Spleen (tissue), 13 donors: ENCODE measurements at places on chromosomes 7 and 10. TPM values are rescaled to one million over a fixed set of nuclear protein-coding genes. Genes with fewer than 3 reads are reported as not detected.

GRCh38 chr10:12720217-12720981 is 281.1 kb downstream of the CCDC3 start:
- H3K27ac ChIP-seq: no peak overlapping the region
- no peak for DNase-seq
- no peaks in the 10 kb centered on the region for H3K4me1 ChIP-seq

DNA sequence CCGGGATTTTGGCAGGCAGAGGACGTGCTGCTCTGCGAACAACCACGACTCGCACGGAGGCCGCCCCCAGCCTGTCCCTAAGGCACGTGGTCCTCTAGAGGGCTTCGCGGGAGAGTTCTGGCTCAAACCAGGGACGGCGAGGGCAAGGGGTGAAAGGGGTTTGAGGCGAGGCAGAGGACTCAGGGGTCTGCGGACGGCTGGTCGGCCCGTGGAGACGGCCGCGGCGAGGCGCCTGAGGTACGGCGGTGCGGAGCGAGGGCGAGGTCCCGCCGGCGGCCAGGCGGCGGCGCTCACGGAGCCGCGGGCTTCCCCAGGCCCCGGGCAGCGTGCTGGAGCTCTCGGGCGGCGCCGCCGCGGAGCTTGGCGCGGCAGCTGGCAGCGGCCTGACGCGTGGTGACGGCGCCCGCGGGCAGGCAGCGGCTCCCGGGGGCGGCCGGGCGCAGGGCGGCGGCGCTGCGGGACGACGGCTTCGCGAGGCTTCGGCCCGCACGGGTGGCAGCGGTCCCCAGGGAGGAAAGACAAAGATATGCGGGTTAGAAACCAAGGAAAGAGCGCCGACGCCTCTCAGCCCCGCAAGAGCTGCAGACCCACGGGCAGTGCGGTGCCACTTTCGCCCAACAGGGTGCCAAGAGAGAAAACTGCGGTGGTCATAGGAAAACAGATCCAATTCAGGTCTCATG is 44.8 kb downstream of the ZNF800 start:
- H3K27me3 ChIP-seq: no peaks in the 10 kb centered on the region
- H3K4me1 ChIP-seq: peaks cover 12% of the 10 kb centered on the region
- H3K36me3 ChIP-seq: no peaks in the 10 kb centered on the region
- no peak overlapping the region for H3K4me3 ChIP-seq
- DNase-seq: peak; percentile 94
- no peak overlapping the region for H3K27ac ChIP-seq

DNA sequence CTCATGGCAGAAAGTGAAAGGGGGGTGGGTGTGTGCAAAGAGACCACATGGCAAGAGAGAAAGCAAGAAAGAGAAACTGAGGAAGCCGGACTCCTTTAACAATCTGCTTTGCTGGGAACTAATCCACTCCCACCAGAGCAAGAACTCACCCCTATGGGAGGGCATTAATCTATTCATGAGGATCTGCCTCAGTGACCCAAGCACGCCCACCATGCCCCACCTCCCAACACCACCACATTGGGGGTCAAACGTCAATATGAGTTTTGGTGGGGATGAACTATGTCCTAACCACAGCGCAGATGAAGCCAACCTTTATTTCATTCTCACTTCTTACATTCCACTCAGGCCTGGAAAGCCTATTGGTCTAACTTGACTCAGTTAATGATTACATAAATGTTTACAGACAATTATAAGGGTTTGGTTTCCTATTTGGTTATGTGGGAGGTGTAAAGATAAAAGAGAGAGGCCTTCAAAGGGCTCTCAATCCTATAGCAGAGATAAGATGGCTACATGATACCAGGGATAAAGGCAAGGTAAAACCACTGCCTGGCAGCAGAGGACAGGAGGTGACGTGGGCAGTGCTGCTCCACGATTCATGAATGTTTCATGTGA is 601.8 kb downstream of the PARD3 start:
- H3K36me3 ChIP-seq: no peaks in the 10 kb centered on the region
- DNase-seq: no peak
- no peak overlapping the region for H3K4me3 ChIP-seq

DNA sequence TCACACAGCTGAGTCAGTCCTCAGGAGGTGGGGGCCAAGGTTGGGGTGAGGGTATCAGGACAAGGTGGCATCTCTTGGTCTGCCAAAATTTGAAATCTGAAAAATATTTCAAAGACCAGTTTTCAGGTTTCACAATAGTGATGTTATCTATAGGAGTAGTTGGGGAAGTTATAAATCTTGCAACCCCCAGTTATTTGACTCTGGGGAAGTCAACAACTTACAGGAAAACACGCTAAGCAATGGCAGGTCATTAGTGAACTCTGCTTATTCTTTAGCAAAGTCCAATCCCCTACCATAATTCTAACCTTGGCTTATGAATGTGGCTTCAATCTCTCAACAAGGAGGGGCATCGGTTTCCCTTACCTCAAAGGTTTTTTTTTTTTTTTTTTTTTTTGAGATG is 94.9 kb downstream of the MARCHF5 start:
- H3K4me1 ChIP-seq: no peaks in the 10 kb centered on the region
- H3K27ac ChIP-seq: no peak overlapping the region
- no peak for DNase-seq
- H3K36me3 ChIP-seq: no peaks in the 10 kb centered on the region
- no peak overlapping the region for H3K4me3 ChIP-seq
- H3K27me3 ChIP-seq: no peaks in the 10 kb centered on the region

DNA sequence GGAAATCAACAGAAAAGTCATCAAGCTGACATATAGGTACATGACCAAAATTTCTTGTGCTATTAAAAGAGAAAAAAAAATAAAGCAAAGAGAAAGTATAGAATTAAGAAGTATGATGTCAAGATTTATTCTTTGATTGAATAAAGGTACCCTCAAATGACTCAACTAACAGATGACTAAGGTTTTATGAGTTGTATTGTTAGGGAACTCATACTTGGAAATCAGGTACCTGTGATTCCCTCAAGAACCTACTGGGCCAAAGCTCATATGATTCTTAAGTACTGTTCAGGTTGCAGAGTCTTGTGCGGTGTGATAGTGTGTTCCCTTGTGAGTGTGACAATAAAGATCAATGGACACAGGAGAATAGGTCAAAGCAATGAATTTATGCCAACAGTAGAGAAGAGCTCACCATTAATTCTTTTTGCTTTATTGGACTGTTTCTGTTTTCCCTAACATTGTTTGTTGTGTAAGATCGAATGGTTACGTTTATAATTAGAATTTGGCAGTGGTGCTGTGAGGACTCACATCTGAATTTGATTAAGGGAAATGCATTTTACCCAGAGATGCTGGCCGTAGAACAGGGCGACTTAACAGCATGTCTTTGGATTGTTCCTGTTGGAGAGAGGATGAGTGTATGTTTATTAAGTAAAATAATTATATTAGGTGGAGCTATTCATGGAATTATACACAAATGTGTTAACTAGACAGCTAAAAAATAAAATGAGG is 293.2 kb upstream of the SEMA3D start:
- no peak overlapping the region for H3K4me3 ChIP-seq
- no peak overlapping the region for H3K27ac ChIP-seq
- H3K36me3 ChIP-seq: no peaks in the 10 kb centered on the region
- H3K4me1 ChIP-seq: no peaks in the 10 kb centered on the region
- H3K27me3 ChIP-seq: no peaks in the 10 kb centered on the region

GRCh38 chr10:43125881-43126731 is 12.1 kb upstream of the CSGALNACT2 start:
- no peaks in the 10 kb centered on the region for H3K36me3 ChIP-seq
- no peak overlapping the region for H3K27ac ChIP-seq
- no peaks in the 10 kb centered on the region for H3K27me3 ChIP-seq
- H3K4me3 ChIP-seq: no peak overlapping the region

ENTPD1 gene
- total RNA-seq: 52.6 TPM

GRCh38 chr10:76126607-76127527 is 695.4 kb downstream of the LRMDA start:
- H3K36me3 ChIP-seq: no peaks in the 10 kb centered on the region
- H3K27ac ChIP-seq: no peak overlapping the region
- H3K27me3 ChIP-seq: no peaks in the 10 kb centered on the region
- no peak for DNase-seq
- H3K4me1 ChIP-seq: no peaks in the 10 kb centered on the region

PTPRZ1 gene
- 2.1 TPM for total RNA-seq

DNA sequence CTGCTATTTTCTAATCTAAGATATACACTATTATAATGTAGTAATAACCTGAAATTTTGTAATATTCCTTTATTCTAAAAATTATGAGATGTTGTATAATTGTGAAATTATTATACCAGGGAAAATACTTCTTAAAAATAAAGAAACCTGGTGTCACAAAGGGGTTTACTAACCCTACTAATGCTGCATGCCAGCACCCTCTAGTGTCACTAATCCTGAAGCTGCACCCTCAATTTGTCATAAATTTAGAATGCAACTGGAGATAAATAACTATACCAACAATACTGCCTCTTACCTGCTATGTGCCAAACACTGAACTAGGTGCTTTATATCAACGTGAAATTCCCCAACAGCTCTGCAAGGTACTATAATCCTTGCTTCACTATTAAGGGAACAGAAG is 30.8 kb downstream of the TM9SF3 start:
- no peaks in the 10 kb centered on the region for H3K4me1 ChIP-seq
- DNase-seq: no peak
- no peak overlapping the region for H3K27ac ChIP-seq
- H3K4me3 ChIP-seq: no peak overlapping the region

GRCh38 chr7:45349090-45349489 is 191.5 kb downstream of the RAMP3 start:
- no peaks in the 10 kb centered on the region for H3K27me3 ChIP-seq
- no peaks in the 10 kb centered on the region for H3K36me3 ChIP-seq
- H3K27ac ChIP-seq: no peak overlapping the region

HOXA9 gene
- 0.51 TPM for total RNA-seq

GRCh38 chr10:37680243-37680683 is 177.1 kb downstream of the ZNF248 start:
- no peak overlapping the region for H3K4me3 ChIP-seq
- no peaks in the 10 kb centered on the region for H3K4me1 ChIP-seq
- H3K27me3 ChIP-seq: no peaks in the 10 kb centered on the region
- DNase-seq: peak; percentile 67
- no peak overlapping the region for H3K27ac ChIP-seq

- no peak for DNase-seq
- no peaks in the 10 kb centered on the region for H3K4me1 ChIP-seq
- H3K27me3 ChIP-seq: no peaks in the 10 kb centered on the region
- H3K36me3 ChIP-seq: no peaks in the 10 kb centered on the region
Measured at GRCh38 chr7:87083865-87084519, 24.5 kb upstream of the ELAPOR2 start.

- no peaks in the 10 kb centered on the region for H3K4me1 ChIP-seq
- no peak overlapping the region for H3K4me3 ChIP-seq
- H3K27me3 ChIP-seq: no peaks in the 10 kb centered on the region
- DNase-seq: no peak
Measured at GRCh38 chr10:109412353-109412752, 511.0 kb downstream of the XPNPEP1 start.

TPST1 gene
- 34.6 TPM for total RNA-seq

- H3K4me1 ChIP-seq: peaks cover 4% of the 10 kb centered on the region
- H3K27ac ChIP-seq: no peak overlapping the region
- H3K27me3 ChIP-seq: no peaks in the 10 kb centered on the region
- H3K36me3 ChIP-seq: peaks cover 4% of the 10 kb centered on the region
Measured at GRCh38 chr7:32539366-32539765, 44.1 kb downstream of the AVL9 start.

DNA sequence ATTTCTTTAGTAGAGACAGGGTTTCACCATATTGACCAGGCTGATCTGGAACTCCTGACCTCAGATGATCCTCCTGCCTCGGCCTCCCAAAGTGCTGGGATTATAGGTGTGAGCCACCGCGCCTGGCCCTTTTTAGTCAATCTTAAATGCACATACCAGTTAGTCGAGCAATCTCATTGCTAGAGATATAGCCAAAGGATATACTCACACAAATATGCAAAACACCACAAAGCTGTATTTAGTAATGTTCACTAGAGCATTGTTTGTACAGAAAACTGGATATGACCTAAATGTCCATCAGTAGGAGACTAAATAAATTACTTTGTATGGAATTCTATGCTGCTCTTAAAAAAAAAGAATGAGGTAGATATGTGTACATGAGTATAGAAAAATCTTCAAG is 24.5 kb upstream of the IL6 start:
- no peak overlapping the region for H3K4me3 ChIP-seq
- no peak for DNase-seq
- no peak overlapping the region for H3K27ac ChIP-seq
- no peaks in the 10 kb centered on the region for H3K36me3 ChIP-seq
- H3K4me1 ChIP-seq: peaks cover 45% of the 10 kb centered on the region

DNA sequence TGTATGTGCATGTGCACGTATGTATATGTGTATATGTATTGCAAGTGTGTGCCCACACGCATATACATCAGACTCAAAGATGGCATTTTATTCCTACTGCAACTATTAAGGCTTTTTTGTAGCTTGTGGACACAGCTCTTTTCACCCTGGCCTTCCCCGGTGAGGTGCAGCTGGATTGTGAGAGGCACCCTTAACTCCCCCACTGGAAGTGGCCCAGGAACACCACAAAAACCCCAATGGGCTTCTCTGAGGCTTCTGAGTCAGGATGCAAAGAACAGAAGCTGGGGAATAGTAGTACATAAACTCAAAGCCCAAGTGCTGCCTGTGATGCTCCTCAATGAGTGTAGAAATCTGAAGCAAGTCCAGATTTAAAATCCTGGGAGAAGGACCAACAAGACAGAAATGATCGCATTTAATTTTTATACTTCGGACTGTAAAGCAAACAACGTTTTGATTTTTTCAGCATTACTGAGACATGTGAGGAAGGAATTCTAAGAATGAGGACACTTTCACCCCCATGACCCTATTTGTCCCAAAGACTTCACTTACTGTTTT is 369.2 kb upstream of the MGMT start:
- no peak overlapping the region for H3K27ac ChIP-seq
- no peak overlapping the region for H3K4me3 ChIP-seq
- H3K4me1 ChIP-seq: peaks cover under 1% of the 10 kb centered on the region
- no peak for DNase-seq
- H3K36me3 ChIP-seq: no peaks in the 10 kb centered on the region

- no peaks in the 10 kb centered on the region for H3K27me3 ChIP-seq
- no peaks in the 10 kb centered on the region for H3K4me1 ChIP-seq
- H3K27ac ChIP-seq: no peak overlapping the region
Measured at GRCh38 chr7:118777308-118777707, 552.8 kb downstream of the ANKRD7 start.

DNA sequence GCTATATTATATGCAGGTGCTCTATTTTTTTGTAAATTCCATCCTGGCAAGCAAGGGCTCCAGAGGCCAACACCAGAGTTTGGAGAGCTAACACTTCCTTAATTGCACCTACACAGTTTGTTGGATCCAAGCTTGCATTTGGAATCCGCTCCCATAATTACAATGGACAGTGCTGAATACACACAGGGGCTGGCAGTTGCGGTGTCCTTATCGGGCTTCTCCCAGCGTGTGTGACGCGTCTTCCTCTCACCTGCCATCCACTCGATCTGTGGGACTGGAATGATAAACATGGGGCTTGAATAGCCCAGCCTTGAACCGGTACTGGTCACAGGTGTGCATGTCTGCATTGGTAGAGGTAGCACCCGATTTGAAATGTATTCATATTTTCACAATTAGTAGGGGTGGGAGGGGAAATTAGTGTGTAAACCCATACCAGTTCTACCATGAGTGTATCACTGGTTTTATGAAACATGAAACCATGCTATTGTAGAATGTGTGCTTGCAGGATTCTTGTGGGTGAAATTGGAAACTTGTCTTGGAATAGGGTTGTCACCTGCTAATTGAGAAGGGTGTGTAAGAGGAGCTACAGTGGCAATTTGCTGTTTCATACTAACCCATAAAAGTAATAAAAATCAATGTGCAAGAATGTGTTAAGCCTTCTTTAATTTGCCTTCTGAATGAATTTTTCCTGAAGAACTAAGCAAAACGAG is 316.5 kb downstream of the WDR11 start:
- H3K36me3 ChIP-seq: no peaks in the 10 kb centered on the region
- H3K27me3 ChIP-seq: no peaks in the 10 kb centered on the region
- no peaks in the 10 kb centered on the region for H3K4me1 ChIP-seq
- H3K4me3 ChIP-seq: no peak overlapping the region

- H3K27ac ChIP-seq: no peak overlapping the region
- no peak for DNase-seq
Measured at GRCh38 chr10:77287647-77288120, 349.9 kb downstream of the KCNMA1 start.
